Spleen (tissue), 13 donors: ENCODE measurements at places on chromosomes 4 and X.

DNA sequence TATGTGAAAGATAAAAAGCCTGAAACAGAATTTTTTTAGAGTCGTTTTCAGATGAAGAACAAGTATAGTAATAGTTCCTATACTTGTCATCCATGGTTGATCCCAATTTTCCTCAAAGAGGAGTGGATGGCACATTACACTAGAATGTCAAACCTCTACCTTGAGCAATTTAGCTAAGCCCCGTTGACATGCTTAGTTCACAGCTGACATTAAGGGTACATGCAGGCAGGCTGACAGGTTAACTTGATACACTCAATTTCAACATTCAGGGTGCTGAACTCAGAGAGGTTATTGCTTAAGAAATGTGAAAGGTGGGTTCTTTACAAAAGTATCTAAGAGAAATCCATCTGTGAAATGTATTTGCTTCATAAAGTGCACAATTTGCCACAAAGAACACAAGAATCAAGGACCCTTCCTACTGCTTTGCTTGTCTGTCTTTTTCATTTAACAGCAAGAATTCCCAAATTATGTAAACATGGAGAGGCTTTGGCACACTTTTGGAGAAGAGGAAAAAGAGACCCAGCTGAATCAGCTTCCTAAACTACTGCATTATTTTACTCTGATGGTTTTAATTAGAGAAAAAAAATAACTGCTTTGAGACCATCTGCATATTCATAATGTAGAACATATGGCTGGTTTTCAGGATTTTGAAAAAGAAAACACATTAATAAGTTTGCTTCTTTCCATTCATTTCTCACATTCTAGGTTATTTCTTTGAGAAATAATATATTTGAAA lies 122.5 kb upstream of the DDIT4L start:
- DNase-seq, result no peak

DNA sequence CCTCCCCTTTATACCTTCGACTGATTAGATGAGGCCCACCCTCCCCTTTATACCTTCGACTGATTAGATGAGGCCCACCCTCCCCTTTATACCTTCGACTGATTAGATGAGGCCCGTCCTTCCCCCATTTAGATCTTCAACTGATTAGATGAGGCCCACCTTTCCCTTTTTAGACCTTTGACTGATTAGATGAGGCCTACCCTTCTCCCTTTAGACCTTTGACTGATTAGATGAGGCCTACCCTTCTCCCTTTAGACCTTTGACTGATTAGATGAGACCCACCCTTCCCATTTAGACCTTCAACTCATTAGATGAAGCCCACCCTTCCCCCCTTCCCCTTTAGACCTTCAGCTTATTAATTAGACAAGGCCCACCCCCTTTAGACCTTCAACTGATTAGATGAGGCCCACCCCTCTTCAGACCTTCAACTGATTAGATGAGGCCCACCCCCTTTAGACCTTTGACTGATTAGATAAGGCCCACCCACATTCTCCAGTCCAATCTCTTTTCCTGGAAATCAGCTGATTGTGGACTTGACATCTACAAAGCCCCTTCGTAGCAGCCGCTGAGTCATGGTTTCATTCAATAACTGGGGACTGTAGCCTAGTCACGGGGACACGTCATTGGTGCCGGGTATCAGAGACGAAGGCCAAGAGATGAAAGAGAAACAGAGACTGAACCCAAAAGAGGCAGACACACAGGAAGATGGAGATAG lies 28.8 kb upstream of the IL3RA start:
- no peak for DNase-seq

- peak; percentile 61 for DNase-seq
These were observed 31.2 kb downstream of the WDR1 start for GRCh38 chr4:10085386-10085785.

DNA sequence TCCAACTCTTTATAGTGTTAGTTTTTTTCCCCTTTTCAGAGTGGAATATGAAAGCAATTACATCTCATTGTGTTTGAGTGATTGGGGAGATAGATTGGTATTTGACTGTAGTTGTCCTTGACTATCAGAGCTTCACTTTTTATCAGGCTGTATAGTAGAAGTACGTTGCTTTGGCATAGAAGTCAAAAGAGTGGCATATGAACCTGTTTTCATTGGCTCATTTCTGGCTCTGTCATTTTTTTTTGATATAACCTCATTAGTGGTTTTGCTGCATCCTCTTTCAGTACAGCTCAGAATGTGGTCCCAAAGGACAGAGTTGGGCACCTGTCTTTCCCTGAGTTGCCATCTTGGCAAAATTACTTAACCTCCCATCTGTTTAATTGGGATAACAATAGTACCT lies 1.4 kb downstream of the TMA16 start:
- no peak for DNase-seq

- no peak for DNase-seq
These were observed 23.7 kb downstream of the YTHDC1 start for GRCh38 chr4:68326141-68326540.

GRCh38 chrX:102966701-102967100 lies 29.6 kb downstream of the RAB40AL start:
- no peak for DNase-seq

GRCh38 chrX:138845786-138846185 lies 134.3 kb upstream of the FGF13 start:
- DNase-seq, result no peak

DNA sequence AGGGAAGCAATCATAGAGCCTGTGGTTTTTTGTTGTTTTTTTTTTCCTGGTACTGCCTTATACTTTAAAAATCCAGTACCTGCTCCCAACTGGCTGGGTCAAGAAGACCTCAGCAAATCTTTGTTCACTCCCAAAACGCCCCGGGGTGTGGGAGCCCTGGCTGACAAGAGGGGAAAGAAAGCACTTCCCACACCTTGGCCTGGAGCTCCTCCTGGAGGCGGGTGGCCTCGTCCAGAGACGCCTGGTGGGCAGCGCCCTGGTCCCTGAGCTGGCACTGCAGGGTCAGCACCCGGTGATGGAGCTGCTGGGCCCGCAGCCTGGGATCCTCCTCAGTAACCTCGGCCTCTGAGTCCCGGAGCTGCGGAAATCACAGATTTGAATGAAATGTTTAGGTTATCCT lies 38.2 kb downstream of the C4orf50 start:
- no peak for DNase-seq

- DNase-seq, result no peak
These were observed 93.4 kb upstream of the RAPGEF2 start for GRCh38 chr4:159009521-159009920.

DNA sequence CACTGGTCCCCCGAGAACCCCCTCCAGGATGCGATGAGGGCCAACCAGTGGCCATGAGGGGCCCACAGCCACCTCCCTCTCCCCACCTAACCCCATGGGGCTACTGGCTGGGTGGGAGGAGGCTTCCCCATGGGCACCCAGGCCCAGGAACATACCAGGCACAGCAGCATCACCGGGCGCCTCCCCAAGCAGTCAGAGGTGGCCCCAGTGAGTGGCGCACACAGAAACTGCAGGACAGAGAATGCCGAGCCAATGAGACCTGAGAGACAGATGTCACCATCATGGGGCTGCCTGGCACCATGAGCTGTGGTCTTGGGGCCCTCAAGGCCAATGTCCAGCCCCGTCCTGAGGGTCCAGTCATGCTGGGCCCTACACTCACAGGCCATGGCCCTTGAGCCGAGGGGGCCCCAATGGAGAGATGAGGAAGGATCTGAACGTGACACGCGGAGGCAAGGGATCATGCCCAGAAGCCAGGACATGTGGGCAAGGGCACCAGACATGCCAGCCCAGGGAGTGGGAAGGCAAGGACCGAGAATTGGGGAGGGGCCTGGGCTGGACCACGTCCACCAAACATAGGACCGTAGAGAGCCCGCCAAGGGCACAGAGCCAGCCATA lies 30.1 kb downstream of the NOP14 start:
- no peak for DNase-seq

- no peak for DNase-seq
These were observed 88.4 kb downstream of the PDE5A start for GRCh38 chr4:119540249-119540648.

DNA sequence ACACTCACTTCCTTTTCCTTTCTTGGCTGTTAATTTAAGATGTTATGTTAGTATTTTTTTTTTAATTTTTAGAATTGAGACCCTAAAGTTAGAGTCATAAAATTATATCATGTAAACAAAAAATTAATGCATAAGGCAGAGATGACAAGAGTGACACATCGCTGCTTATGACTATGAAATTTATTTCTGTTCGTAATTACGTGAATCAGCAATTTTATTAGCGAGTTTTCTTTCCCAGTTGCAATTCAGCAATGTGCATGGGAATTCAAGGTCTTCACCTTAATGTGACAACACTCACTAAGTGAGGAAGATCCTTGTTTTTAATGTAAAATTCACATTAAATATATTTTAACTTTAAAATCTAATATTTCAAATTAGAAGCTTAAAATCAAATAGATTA lies 181.2 kb upstream of the SPOCK3 start:
- no peak for DNase-seq

DNA sequence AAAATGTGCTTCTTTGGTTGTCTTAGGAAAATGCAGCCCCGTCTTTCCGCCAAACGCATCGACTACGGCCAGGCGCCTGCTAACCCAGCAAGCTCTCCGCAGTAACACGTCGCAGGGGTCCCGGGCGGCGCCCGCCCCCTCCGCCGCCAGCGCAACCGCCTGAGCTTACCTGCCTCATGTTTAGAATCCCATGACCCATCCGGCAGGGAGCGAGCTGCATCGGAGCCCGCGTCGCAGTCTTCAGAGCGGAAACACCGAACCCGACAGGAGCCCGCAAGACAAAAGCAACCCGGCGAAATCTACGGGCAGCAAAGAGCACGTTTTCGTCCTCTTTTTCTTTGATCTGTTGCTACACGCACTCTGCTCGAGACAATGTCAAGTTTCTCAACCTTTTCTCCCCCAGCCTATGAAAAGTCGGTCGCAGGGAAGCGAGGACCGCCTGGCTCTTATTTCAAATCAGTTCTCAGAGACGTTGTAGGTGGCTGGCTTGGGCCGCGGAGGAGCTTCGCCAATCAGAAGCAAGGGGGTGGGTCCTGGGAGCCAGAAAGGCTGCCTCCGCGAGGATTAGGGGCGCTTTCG lies at the start of gene MID1:
Gene MID1 (minus strand): TSS at position 465 of the 579 bp plus-strand sequence. CDS start 53,038 bp downstream, outside the sequence.
- DNase-seq, result peak; percentile 71

- DNase-seq, result no peak
These were observed 440.3 kb downstream of the ZIC3 start for GRCh38 chrX:138006180-138006579.

DNA sequence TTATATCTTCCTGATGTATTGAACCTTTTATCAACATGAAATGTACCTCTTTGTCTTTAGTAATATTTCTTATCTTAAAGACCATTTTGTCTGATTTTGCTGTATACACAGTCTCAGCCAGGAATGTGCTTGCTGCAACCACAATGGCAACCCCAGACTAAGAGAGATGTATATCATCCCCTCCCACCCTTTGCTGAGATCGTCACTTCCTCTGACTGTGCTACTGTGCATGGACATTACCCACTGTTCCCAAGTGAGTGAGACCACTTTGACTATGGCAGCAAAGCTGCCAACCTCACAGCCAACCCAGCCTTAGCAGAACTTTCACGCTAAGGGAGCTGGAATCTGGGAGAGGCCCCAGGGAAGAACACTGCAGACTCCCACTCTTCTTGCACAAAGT lies 46.0 kb downstream of the EIF2S3 start:
- no peak for DNase-seq

GRCh38 chrX:49627086-49627777 lies 28.4 kb downstream of the GAGE1 start:
- no peak for DNase-seq

DNA sequence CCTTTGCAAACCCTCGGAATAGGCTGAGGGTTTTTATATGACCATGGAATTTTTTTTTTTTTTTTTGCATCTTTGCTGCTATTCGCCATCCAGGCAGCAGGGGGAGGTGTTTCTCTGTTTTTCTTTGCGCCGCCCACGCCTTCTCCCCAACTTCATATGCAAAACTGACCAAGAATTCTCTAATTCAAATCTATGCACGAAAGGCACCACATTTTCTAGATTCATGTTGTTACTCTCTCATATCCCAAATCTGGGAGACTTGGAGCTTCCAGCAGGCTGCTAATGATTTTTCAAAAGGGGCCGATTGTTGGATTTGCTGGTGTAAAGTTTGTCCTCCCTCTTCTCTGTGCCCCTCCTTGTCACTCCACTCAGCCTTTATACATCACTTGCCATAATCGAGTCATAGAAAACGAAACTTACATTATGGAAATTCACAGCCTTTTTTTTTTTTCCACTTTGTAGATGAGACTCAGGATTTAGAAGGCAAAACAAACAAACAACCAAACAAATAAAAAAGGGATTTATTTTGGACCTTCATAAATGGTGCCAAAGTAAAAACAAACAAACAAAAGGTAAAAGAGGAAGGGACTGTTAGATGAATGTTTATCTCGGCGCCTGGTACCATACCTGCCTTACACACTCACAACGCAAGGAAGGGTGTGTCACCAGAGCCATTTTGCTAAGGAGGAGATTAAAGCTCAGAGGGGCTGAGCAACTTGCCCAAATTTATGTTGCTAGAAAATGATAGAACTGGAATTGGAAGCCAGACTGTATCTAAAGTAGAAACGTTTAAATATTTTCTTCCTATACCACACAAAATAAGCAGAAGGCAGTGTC lies 29.3 kb upstream of the BOD1L1 start:
- DNase-seq, result peak; percentile 81

DNA sequence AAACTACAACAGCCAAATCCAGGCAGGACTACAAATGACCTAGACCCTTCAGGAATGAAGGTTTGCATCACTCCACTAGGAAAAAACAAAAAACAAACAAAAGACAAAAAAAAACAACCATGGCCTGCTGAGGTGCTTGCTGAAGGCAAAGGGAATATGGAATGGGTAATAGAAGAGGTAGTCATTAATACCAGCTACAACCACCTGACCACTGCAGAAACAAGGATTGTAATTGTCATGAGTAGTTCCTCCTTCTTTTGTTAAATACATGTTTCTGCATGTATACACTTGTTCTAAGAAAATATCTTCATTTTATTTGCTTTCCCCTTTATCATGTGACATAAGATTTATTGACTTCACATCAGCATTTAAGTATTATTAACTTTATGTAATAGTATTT lies 409.8 kb upstream of the GRID2 start:
- DNase-seq, result no peak

GRCh38 chr4:148693913-148694649 lies 251.9 kb upstream of the NR3C2 start:
- no peak for DNase-seq

GRCh38 chr4:5750052-5750945 lies 39.3 kb downstream of the EVC start:
- DNase-seq, result no peak

- DNase-seq, result no peak
These were observed 77.6 kb downstream of the FBXL5 start for GRCh38 chr4:15577508-15577907.

- no peak for DNase-seq
These were observed 61.2 kb downstream of the ACOX3 start for GRCh38 chr4:8379281-8379680.

DNA sequence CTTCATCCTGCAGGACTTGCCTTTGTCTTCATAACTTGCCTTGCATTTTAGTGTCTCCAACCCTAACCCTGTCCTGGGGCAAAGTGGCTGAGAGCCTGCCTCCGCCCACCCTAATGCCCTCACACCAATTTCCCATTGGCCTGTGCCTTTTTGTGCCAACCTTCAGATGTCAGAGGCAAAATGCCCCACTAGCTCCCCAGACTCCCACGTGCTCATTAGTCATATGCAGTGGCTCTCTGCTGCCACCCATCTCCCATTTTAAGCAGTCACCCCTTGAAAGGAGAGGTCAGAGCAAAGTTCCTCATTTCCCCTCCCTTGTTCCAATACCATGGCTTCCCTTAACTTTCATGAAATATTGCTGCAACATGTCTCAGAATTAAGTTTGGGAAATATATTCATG lies 74.8 kb upstream of the PASD1 start:
- DNase-seq, result no peak

GRCh38 chrX:109623997-109624396 lies 975 bp downstream of the KCNE5 start:
- no peak for DNase-seq
